T1000 (cell line): ENCODE measurements at places on chromosomes 5 and 9.

DNA sequence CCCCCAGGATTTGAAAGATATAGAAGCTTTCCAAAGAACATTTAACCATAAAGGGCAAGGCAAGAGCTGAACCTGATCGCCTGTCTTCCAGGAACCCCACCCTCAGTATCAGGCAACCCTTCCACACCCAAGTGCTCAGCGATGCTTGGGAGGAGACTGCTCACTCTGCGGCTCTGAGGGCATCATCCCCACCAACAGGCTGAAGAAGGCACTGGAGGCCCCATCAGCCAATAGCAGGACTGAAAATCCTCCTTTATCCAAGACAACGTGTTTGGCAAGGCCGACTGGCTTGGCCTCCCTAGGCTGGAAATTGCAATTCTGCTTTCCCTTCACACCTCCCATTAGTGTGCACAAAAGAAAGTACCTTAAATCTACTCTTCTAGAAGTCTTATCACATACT, 1.4 kb upstream of the PPP2CA start:
- DNase-seq, result no peak

DNA sequence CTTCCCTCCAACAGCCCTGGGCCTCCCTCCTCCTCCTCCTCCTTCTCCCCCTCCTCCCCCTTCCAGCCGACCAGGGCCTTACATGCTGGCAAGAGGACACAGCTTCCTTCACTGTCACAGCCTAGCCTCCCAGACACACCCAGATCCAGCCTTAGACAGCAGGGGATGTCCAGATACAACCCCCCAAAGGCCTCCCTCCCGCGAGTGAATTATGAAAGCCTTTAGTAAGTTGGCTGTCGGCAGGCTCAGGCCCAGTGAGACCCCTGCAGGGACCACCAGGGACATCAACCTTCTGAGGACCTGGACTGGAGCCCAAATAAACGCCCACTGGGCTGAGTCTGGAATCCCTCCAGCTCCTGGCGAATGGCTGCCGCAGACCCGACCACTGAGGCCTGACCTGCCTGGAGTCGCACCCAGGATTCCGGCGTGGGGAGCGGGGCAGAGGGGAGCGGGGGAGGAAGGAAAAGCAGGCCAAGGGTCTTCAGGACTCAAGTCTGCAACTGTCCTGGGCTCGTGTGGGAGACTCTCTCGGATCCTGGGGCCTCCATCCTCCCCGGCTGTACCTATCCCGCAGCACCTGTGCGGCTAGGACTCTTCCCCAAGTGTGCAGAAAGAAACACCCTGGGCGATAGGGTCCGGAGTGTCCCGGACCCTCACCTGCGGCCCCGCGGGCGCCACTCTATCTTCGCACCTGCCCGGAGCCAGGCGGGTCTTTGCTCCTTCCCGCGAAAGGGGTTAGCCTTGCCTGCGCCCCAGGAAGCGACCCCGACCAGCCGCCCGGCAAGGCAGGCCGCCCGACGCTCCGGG, 705 bp downstream of the SEPTIN8 start:
- no peak for DNase-seq

DNA sequence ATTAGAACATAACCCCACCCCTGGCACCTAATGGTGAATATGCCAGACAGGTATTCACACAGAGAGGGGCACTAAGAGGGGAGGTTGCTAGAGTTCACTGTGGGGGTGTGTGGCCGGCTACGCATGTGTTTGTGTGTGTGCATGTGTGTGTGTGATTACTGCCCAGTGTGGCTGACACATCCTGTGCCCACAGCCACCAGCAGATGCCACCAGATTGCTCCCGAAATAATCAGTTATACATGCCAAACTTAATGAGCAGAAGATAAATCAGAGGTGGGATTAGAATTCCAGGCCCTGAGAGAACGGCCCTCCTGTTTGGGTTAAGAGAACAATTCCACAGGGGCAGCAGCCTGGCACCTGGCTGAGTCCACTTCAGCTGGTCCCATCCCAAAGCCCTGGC, 91.8 kb upstream of the TBCA start:
- no peak for DNase-seq

GRCh38 chr5:164741376-164741775, 1236.0 kb downstream of the MAT2B start:
- no peak for DNase-seq

DNA sequence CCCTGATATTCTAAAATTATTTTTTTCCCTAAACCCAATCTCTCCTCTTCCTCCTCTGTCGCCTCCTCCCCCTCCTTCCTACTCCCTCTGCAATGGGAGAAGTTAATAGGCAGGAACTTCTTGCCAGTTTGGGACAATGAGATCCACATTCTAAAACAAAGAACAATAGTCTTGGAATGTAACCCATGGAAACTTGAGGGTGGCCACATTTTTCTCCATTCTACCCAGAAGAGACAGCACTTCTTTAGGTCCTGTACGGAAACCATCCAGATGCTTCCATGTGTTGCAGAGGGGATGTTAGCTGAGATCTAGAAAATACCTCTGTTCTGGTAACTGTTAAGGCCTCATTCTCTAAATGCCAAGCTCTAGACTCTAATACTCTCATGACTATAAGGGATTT, 10.0 kb downstream of the SPARC start:
- no peak for DNase-seq

DNA sequence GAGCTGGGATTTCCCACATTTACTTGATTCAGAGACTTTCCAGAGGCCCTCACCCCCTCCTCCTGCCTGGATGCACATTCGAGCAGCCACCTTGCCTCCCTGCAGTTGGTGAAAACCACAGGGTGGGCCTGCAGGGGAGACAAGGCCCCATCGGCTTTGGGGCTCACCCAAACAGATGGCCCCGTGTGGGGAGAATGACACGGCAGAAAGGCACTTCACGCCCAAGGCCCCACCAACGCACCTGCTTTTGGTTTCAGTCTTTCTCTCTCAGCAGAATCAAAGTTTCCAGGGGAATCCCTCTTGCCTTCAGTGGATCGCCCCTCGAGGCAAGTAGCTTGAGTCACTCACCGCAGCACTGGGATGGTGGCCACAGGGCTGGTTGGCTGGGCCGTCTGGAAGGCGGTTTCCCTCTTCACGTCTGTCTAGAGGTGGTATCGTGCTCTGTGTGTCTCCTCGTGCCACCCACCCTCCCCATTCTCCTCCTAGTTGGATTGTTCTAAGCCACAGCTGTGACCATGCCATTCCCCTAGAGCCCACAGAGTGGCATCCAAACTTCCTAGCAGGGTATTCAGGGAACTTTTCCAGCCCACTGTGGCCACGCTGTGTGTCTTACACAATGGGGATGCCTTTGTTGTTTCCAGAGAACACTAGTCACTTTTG, 31.8 kb downstream of the SEC61B start:
- DNase-seq, result peak; percentile 83

DNA sequence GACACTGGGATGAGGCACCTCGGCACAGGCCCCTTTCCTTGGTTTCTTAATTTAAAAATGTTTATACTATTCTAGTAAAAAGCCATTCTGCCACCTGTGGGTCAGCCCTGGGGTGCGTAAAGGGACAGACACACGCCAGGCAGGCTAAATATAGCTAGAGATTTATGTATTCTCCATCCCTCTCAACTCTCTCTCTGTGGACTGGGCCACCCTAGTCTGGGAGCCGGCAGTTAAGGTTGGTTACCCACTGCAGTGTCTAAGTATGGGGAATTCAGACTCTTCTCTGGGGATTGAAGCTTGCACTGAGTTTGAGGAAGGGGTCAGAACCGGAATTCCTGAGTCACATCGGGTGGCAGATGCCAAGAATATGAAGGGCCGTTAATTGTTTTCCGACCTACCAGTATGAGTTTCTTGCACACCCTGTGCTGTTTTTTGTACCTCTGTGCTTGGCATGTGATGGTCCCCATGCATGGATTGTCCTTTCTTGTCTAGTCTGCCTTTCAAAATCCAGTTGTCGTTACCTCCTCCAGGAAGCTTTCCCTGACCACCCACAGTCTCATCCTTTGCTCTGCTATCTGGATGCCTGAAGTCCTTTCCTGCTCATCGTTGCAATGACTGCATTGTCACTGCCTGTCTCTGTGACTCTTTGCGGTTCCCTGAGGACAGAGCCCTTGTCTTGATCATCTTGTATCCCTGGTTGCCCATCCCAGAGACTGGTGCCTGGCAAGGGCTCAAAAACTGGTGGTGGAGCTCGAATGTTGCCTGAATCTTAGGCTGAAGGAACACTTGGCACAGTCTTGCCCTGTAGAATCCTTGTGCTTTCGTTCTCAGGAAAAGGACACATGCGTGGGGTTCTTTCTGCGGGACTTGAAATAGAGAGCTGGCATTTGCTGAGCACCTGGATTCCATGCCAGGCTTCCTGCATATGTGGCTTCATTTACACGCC, 2.1 kb downstream of the NEURL1B start:
- DNase-seq, result no peak

DNA sequence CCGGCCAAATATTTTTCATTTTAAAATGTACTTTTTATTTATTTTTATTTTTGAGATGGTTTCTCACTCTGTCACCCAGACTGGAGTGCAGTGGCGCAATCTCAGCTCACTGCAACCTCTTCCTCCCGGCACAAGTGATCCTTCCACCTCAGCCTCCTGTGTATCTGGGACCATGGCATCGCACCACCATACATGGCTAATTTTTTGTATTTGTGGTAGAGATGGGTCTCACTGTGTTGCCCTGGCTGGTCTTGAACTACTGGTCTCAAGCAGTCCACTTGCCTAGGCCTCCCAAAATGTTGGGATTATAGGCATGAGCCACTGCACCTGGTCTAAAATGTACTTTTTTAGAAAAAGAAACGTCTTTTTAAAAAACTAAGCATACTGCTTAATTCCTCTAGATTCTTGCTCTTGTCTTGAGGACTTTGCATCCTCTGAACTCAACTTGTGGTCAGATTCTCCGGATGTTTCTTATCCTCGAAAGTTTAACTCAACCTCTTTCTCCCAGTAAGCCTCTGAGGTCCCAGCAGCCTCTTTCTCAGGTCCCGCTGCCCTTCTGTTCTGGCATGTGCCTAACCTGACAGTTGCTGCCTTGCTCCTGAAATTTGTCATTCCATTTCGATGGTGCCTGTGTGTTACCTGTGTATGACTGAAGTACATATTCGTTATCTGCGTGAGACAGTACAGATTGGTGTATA, 63.0 kb downstream of the TRIO start:
- no peak for DNase-seq

DNA sequence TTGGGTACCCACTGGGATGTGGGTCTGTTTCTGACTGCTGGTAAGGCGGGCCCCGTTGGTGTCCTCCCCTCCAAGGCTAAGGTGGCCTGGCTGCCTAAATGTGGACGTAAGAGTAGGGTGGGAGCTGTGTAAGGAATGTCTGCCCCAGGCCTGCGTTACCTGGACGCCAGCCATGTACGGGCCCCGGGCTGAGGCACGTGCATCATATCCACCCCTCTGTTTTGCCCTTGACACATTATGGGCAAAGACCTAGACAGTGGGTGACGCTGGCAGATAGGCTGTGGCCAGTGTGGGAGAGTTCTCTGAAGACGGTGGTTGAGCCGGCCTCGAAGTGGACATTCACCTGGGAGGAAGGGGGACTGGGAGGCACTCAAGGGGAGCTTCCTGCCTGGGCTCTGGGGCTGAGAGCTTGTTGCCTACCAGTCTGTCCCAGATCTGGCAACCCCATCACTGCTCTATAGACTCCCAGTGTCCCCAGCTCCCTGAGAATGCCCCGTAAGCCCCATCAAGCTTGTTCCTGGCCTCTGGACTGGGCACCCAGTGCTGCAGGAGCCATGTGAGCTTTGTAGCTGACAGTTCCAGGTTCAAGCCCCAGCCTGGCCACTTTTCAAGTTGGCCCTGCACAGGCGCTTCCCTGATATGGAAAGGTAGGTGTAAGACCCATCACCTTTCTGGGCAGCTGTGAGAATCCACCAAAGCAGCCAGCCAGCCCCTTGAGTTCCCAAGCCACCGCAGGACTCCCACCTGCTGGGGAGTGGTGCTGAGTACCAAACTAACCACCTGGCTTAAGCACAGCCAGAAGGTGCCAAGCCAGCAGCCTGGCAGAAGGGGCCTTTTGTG, 3.2 kb upstream of the PRR7 start:
- DNase-seq, result no peak

DNA sequence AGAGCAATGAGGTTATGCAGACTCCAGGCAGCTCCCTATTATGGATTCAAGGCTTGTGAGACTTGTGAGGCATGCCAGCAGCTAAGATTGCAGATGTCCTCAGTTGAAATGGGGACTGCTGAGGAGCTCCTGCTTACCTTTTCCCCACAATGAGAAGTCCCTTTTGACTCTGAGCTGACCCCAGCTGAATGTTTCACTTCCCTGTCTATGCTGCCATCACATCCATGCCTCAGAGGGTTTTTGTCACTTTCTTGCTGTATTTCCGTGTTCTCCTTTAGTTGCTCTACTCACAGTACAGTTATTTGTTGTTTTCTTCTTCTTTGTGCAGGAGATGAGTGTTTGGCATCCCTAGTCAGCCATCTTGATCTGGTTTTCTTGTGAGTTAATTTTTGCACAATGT, 18.8 kb upstream of the OR2S2 start:
- DNase-seq, result no peak
